Activated gamma-delta T cell (primary cell): ENCODE measurements at places on chromosomes 7 and 10.

GRCh38 chr10:69004821-69005220 lies 16.2 kb downstream of the KIFBP start:
- DNase-seq: no peak

GRCh38 chr10:72140850-72141249 lies 52.5 kb upstream of the SPOCK2 start:
- no peak for DNase-seq

GRCh38 chr10:119442758-119443060 lies 99.8 kb downstream of the RGS10 start:
- DNase-seq: no peak

DNA sequence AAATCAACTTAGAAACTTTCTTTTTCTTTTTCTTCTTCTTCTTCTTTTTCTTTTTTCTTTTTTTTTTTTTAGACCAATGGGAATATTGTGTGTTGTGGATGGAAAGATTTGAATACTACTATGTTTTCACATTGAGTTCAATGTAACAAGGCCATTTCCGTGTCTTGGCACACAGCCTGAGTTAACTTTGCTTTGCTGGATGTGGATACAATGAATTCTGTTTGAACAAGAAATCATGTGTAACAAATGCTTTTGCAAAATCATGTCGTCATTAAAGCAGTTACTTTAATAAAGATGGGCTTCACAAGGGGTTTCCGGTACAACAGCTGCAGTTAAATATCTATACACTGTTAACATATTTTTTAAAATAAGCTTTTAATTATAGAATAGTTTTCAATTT lies 13.5 kb upstream of the ENTPD1 start:
- no peak for DNase-seq

GRCh38 chr7:106778656-106779250 lies 86.3 kb upstream of the PIK3CG start:
- no peak for DNase-seq

DNA sequence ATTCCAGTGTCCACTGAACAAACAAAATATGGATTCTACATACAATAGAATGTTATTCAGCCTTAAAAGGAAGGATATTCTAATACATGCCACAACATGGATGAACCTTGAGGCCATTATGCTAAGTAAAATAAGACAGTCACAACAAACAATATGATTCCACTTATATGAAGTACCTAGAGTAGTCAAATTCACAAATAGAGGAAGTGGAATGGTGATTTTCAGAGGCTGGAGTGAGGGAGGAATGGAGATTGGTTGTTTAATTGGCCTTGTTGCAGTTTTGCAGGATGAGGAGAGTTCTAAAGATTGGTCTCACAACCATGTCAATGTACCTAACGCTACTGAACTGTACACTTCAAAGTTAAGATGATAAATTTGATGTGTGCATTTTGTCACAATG lies 119.6 kb downstream of the CHN2 start:
- DNase-seq: no peak

- DNase-seq: no peak
These were observed 75.2 kb downstream of the ZNF22 start for GRCh38 chr10:45075826-45076380.

GRCh38 chr7:150993511-150993910 lies 2.7 kb downstream of the NOS3 start:
- no peak for DNase-seq

GRCh38 chr7:121555558-121555957 lies 159.4 kb upstream of the FAM3C start:
- DNase-seq: no peak

GRCh38 chr10:124879136-124879535 lies 62.8 kb upstream of the ZRANB1 start:
- DNase-seq: no peak
